ENCODE measurements at places on chromosomes 1 and 21.

DNA sequence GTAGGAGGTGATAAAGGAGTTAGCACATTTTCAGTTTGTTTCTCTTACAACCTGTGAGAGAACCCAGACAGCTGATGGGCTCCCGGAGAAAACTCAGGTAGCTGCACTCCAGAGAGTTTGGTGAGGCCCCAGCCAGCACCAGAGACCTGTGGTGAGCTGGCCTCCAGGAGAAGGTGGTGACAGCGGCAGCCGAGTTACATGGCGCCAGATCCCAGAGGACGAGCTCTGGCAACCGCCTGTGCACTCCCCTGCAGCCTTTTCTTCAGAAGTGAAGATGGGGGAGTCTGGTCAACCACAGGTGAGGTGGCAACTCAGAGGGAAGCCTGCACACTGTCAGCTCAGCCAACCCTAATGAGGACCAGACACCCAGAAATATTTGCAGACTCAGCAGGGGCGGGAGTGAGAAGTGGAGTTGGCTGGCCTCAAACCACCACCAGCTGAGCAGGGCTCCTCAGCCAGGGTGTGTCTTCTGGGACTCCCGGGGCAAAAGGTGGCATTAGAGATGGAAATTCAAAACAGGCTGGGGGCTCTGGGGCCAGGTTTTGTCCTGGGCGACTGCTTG, 209.7 kb downstream of the SETD4 start:
- DNase-seq = no peak

DNA sequence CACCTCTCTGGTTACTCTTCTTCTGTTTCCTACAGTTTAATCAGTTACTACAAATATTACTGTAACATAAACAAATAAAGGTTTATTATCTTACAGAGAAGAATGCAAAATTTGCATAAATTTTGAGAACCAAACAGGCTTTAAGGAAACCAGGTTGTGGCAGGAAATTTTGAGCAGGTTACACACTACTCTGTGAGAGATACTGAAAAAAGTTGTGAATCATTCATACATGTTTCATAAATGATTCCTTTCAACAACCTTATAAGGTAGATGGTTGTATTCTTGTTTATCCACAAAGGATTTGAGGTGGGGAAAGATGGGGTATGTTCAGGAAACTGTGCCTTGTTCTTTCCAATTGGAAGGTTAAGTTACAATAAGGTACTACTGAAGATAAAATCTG, 58.6 kb downstream of the MAST2 start:
- no peak for DNase-seq

DNA sequence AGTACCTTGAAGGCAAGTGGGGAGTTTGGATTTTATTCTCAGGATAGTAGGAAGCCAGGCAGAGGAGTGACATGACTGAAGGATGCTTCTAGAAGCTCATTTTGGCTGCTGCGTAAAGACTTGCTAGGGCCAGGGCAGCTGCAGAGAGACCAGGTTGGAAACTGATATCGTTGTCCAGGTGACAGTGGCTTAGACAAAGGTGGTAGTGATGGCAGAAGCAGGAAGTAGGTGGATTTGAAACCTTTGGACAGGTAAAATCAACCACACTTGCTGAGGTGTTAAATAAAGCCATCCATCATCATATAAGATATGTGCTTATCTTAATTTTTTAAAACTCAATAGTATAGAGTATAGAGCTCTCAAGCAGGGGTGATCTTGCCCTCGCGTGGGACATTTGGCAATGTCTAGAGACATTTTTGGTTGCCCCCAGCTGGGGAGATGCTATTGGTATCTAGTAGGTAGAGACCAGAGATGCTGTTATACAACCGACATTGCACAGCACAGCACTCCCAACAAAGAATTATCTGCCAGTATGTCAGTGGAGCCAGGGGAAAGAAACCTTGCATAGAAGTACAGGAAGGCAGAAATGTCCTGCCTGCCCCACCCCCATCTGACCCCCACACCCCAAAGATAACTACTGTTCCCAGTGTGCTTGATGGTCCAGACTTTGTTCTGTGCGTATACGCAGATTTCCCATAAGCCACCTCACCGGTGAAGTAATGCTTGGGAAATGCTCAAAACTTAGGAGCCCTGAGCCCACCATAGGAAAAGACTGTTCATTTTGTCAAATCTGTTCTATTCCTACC, 31.1 kb downstream of the TMEM51 start:
- no peak for DNase-seq

DNA sequence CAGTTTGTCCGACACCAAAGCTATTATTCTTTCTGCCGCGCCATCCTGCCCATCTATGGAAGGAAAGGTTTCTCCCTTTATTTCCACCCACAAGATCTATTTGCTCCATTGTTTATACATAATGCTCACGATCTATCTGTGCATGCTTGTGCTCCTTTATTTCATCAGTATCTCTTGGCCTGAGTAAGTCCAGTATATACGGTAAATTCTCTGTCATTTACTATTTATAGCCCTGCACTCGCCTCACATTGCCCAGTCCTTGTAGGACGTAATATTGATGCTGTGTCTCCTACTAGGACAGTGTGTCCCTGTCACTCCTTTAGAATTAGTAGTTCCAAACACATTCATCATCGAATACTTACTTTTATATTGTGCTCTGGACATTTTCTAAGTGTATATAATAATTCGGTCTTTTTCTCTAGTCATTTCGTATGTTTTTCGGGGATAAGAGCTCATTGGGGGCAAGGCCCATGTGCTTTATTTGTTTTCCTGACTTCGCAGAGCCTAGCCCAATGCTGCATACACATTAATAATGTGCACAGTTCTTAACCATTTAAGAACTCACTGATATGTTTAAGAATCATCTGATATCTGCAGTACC, 3.1 kb upstream of the NID1 start:
- no peak for DNase-seq

GRCh38 chr1:41461790-41462679, 22.4 kb downstream of the EDN2 start:
- DNase-seq = no peak

GRCh38 chr1:177088966-177089365, 75.5 kb downstream of the ASTN1 start:
- no peak for DNase-seq

GRCh38 chr1:221644663-221645258, 97.1 kb downstream of the DUSP10 start:
- DNase-seq = no peak

- DNase-seq = no peak
Measured at GRCh38 chr1:232845406-232845955, 40.3 kb downstream of the MAP10 start.

- no peak for DNase-seq
Measured at GRCh38 chr1:157247005-157247763, 109.0 kb upstream of the ETV3 start.

DNA sequence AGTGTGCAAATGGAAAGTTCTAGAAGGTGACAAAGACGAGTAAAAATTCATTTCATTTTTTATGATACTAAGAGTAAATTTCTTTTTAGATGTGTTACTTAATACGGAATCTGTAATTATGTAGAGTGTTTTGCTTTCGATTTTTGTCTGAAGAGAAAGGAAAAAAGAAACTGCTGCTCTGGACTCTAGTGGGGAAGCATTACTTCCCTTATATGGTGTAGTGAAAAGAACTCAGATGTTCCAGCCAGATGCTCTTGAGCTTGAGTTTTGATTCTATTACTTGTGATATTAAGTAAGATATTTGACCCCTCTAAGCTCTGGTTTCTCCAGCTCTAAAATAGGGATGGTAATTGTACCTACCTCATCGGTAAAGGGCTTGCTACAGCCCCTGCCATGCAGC, 12.2 kb upstream of the GPR161 start:
- no peak for DNase-seq

GRCh38 chr1:202270871-202271326, 70.8 kb downstream of the UBE2T start:
- DNase-seq = no peak

DNA sequence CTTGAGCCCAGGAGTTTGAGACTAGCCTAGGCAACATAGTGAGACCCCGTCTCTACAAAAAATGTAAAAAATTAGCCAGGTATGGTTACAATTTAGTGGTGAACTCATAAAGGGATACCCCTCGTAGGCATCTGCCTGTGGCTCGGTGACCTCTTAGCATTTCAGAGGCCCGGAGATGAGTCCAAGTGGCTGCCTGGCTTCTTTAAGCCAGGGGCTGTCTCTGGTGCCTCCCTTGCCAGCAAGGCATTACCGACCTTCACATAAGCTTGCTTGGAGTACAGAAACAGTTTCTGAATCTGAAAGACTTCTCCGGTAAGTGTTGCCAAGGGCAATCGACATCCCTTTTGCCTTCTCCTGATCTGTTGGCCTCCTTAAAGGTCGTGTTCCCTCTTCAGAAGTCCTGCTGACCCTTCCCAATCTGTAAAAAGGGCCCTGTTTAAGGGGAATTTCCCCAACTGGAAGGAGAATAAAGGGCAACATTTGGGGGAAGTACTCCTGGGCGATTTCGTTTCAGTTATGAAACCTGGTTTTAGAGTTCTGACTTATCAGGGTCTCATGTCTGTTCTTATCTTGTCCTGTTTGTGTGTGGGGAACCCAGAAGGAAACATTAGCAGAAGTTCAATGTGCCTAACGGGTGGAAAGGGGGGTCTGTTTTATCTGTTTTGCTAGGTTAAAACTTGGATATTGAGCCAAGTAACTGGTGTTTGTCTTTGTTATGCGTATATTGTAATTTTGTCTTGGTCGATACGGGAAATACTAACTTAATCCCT, 32.9 kb downstream of the KIFAP3 start:
- no peak for DNase-seq

DNA sequence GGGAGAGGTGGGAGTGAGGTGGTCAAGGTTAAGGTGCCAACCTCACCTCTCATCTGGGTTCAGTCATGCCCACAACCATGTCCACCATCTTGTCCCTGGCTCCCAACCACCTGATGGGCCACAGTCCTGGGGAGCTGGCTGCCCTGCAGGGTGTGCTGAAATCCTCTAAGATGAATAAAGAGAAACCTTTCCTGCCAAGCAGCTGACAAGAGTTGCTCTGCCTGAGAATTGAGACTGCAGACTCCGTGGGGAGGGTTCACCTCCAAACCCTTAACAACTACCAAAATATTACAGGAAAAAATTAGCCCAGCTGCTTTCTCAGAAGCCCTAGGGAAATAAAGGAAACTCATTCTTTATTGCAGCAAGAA, 15.2 kb upstream of the FGR start:
- DNase-seq = no peak

DNA sequence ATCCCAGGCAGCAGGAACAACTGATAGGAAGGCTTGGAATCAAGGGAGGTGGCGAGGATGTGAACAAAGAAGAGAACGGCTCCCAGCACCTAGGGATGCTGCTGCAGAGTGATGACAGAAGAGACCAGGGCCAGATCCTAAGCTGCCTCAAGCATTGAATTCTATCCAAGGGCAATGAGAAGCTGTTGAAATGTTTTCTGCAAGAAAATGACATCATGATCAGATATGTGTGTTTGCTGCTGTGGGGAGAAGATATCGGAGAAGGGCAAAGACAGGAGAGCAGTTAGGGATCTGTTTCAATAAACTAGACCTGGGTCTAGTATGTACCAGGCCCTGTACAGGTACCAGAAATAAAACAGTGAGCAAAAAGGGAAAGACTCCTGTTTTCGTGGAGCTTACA, 194.7 kb upstream of the RAB4A start:
- no peak for DNase-seq

DNA sequence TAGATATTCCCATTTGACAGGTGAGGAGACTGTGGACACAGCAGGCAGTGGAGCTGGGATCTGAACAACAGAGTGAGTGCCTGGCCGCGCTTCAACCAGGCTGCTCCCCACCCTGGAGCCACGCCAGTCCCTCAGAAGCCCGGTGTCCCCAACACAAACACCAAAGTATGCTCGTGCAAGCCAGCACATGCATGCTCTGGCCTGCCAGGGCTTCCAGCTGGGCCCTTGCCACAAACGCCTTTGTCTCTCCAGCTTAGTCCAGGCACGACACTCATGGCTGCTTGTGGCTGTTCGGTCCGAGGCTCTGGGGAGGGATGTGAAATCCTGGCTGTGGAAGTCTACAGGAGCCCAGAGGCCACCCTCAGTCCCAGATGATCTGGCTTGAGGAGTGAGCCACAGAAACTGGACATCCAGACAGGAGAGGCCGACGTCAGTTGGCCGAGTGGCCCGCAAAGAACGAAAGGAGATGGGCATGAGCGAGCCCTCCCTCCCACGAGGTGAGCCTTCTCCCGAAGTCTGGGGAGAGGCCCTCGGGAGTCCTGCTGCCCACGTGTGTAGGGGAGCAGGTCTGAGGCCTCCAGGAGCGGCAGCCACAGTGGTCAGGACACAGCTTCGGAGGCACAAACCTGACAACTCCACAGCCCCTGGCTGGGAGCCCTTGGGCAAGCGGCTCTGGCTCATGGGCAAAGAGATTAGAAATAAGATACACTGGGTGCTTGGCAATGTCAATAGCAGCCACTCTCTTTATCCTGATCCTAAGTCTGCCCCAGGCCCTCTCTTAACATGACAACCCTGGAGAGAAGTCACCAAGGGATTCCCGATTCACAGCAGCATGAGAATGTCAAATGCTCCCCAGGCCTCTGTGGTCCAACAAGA, 117.1 kb upstream of the IFFO2 start:
- no peak for DNase-seq

GRCh38 chr1:200774735-200775444, 36.2 kb downstream of the CAMSAP2 start:
- DNase-seq = no peak

- DNase-seq = no peak
Measured at GRCh38 chr1:216075339-216075738, 347.9 kb downstream of the USH2A start.

DNA sequence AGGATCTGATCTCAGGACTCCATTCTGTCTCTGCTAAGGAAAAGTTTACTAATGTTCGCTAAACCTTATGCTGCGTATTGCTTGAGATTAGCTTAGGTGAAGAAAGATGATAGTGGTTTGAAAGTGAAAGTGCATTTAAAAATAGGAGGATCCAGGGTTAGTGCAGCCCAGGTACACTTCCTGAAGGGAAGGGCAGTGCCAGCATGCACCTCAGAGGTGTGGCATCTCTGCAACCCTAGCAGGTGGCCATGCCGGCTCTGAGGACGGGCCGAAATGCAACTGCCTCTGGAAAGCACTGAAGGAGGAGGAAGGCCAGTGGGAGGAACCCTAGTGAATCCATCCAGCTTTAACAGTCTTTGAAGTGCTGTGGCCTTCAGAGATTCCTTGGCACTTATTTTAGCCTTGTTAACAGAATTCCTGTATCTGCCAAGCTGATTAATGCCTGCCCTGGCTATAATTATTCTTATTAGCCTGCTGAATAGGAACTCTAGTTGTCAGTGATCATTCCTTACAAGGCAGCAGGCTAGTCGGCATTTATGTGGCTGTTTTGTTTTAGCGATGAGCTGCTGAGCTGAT, 5.5 kb downstream of the PTGFRN start:
- DNase-seq = no peak

DNA sequence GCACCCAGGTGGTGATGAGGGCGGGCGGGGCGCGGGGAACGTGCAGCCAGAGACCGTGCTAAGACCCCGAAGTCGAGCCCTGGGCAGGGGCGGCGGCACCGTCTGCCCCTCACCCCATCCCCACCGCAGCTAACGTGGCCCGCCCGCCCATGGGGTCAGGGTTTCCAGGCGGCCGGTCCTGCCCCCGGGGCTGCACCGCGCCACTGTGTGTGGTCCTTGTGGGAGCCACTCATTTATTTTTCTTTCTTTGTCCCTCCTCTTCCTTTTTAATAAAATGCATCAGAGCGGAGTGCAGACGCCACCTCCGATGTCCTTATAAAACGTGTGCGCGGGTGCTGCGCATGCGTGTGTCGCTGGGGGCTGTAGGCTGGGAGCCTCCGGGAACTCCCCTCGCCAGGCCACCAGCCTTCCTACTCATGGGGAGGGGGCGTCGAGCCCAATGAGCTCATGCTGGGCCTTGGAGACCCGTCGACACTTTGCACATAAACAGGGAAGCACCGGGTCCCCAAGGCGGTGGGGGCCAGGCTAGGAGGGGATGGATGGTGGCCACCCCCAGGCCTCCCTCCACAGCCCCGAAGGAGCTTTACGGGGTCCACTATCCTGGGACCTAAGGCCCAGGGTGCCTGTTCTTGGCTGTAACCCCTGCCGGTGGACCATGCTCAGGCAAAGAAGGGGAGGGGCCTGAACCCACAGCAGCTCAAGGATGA, 59.9 kb downstream of the WNT9A start:
- no peak for DNase-seq

Measured in cortex of kidney (tissue), 1 donor.